ENCODE measurements at places on chromosomes 2 and 18.
A peak's percentile ranks its signal among the peaks of the same experiment; 100 is the strongest.

DNA sequence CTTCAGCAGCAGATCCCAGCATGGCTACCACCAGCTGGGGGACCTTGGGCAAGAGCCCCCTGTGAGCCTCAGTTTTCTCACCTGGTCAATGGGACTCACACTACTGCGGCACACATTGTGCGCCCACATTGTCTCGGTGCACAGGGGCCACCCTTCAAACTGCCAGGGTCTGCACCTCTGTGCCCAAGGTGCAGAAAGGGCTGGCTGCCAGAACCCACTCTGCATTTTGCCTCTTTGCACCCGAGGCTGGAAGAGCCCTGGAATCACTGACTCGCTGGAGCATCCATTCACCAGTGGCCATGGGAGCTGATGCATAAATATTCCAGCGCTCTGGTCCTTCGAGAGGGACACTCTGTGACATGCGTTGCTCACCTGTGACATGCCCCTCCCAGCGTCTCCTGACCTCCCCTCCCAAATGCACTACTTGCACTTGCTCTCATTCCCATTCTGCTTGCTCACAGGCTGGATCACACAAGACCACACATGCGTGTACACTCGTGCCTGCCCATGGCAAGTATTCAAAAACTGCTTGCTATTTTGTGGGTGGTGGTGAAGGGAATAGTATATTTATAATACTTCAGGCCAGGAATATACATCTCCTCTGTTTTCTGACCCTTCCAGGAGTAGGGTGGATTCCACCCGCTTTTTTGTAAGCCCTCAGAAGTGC is 18.8 kb upstream of the C1QL2 start:
- no peak overlapping the region for H3K4me3 ChIP-seq
- H3K4me1 ChIP-seq: no peaks in the 10 kb centered on the region
- H3K27me3 ChIP-seq: no peaks in the 10 kb centered on the region
- H3K36me3 ChIP-seq: no peaks in the 10 kb centered on the region
- DNase-seq: no peak

GRCh38 chr2:1488181-1488671 is 75.0 kb downstream of the TPO start:
- H3K27me3 ChIP-seq: no peaks in the 10 kb centered on the region
- H3K4me1 ChIP-seq: no peaks in the 10 kb centered on the region
- H3K36me3 ChIP-seq: no peaks in the 10 kb centered on the region
- no peak overlapping the region for H3K4me3 ChIP-seq
- no peak overlapping the region for H3K27ac ChIP-seq
- no peak for DNase-seq

GRCh38 chr2:149483004-149483605 is 104.5 kb downstream of the MMADHC start:
- H3K4me1 ChIP-seq: no peaks in the 10 kb centered on the region
- H3K36me3 ChIP-seq: no peaks in the 10 kb centered on the region
- no peaks in the 10 kb centered on the region for H3K27me3 ChIP-seq
- H3K27ac ChIP-seq: no peak overlapping the region

GRCh38 chr2:23900541-23901322 is 26.2 kb downstream of the ATAD2B start:
- no peaks in the 10 kb centered on the region for H3K27me3 ChIP-seq
- H3K36me3 ChIP-seq: no peaks in the 10 kb centered on the region
- H3K27ac ChIP-seq: peak overlapping the region; percentile 61
- no peaks in the 10 kb centered on the region for H3K4me1 ChIP-seq

DNA sequence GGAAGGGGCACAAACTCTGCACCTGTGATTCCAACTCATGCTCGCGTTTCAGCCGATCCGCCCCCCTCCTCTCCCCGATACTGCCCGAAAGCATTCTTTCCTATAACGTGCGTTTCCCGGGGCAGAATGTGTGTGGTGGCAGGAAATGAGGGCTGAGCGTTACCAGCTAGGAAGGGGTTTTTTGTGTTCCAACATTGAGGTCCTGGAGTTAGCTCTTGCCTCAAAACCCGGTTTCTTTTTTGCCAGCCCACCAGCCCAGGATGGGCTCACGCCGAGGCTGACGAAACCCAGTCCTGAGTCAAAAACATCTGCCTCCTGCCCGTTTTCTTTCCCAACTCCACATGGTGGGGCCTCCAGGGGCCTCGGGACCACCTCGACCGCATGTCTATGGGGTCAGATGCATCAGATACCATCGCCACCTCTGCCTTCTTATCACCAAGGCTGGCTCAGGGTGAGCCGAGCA is 113.7 kb upstream of the COPS8 start:
- H3K36me3 ChIP-seq: no peaks in the 10 kb centered on the region
- no peak overlapping the region for H3K4me3 ChIP-seq
- H3K27me3 ChIP-seq: no peaks in the 10 kb centered on the region
- no peak for DNase-seq

Measured in breast epithelium (tissue), 4 donors.